Breast epithelium (tissue), 4 donors: ENCODE measurements at places on chromosomes 5 and 9.

- no peak for DNase-seq
Observed at GRCh38 chr5:108629779-108630528, 117.7 kb upstream of the FER start.

GRCh38 chr5:170357955-170358444 lies 31.2 kb downstream of the KCNMB1 start:
- DNase-seq = peak; percentile 79

- DNase-seq = no peak
Observed at GRCh38 chr9:122387536-122387935, 16.7 kb downstream of the PTGS1 start.

GRCh38 chr5:41768692-41769091 lies 101.5 kb downstream of the OXCT1 start:
- no peak for DNase-seq

DNA sequence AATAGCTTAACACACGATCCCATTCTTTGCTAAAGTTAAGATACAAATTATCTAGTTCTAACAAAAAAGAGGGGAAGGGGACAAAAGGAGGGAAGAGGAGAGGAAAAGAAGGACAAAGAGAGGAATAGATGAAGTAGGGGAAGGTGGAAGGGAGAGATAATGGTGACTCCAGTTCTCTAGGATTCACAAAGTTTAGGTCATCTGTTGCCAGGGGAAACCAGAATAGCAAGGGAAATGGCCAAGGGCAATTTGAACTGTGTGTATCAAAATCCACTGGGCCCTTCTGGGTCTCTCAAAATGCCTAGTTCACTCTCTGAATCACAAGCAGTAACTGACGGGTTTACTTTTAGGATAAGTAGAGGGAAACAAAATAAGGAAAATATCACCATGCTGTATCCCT lies 7.6 kb downstream of the SLC24A2 start:
- no peak for DNase-seq

DNA sequence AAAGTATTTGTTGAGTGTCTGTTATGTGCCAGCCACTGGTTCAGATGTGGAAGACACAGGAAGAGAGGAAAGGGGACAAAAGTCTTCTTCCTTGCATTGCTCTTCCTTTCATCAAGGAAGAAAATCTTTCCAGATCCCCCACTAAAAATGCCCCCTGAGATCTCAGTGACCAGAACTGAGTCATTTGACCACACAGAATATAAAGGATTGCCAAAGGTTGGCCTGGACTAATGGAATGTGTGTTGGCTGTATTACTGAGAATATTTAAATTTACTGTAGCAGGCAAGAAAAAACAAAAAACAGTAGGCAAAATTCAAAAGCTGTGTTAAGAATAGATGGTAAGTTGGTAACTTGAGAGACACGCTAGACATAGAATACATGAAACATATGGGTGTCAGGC lies 10.0 kb upstream of the SEPTIN8 start:
- DNase-seq = no peak

DNA sequence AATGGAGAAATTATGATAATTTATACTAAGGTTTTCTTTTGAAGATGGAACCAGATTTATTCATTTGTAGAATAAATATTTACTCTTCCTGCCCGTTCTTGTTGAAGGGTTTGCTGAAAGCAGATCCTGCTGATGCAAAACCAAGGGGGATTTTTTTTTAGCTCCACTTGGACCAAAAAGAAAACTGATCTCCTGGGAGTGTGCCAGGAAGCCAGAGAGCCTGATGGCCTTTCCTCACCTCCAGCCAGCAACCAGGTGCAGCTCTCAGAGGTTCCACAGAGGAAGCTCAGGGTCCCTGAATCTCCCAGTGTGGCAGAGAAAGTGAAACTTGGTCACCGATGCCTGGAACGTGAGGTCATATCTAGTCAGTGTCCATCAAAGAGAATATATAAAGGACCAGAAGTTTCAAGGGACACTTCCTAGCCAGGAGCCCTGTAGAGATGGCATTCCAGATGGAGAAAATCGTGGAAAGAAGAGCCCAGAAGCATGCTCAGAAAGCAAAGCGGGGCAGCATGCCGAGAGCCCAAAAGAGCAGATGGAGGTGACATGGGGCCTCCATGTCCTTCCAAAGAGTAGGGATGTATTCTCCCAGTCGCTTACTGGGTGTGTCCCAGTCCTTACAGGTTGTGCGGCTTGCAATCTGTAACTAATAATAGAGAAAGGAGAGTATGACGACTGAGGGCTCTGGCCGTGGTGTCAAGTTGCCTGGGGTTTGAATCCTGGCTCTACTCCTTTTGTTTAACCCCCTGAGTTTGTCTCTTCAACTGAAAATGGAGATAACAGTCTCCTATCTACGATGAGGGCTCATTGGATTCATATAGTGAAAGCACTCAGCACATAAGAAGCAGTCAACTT lies 12.2 kb downstream of the AFAP1L1 start:
- no peak for DNase-seq

DNA sequence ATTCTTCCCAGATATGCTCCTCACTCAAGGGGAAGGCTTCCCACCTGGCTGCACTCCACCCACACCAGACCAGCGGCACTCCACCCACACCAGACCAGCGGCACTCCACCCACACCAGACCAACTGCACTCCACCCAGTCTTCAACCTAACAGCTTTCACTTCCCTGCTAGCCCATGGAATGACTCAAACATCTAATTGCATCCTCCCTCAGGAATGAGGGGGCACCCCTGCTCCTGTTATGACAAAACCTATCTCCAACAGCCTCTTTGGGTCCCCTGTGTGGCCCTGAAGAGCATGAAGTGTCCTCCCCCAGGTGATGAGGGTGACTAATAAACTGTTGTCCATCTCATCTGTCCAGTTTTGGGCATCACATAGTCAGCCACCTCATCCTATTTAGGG lies 556.6 kb upstream of the TUSC1 start:
- DNase-seq = no peak

- DNase-seq = no peak
Observed at GRCh38 chr9:77475641-77476473, 172.3 kb downstream of the GNA14 start.

DNA sequence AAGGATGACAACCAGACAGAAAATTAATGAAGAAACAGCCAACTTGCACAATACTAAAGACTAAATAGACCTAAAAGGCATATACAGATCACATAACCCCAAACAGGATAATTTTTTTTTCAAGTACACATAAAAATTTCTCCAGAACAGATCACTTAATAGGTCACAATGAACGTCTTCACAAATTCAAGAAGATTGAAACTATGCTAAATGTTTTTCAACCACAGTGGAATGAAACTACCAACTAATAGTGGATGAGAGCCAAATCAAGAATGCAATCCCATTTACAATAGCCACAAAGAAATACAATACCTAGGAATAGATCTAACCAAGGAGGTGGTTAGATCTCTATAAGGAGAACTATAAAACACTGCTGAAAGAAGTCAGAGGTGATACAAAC lies 145.8 kb downstream of the TMEM232 start:
- DNase-seq = no peak

- no peak for DNase-seq
Observed at GRCh38 chr5:54558362-54558761, 40.8 kb downstream of the SNX18 start.

DNA sequence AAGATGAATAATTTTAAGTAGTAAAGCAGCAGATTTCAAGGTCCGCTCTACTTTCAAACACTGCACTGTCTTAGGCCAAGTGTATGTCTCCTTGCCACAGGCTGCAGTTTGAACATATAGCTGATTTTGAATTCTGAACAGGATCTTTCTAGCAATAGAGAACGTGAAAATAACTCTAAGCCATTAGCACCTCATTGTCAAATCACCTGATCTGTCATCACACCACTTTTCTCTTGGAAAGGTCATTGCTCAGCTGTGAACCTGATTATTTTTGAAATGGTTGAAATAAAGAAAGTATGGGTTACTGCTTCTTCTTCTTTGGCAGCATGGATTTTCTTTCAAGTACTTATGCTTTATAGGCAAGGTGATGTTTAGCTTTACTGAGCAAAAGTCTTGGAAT lies 357.0 kb upstream of the RORB start:
- no peak for DNase-seq

- no peak for DNase-seq
Observed at GRCh38 chr5:168076561-168076991, 214.9 kb upstream of the WWC1 start.

- no peak for DNase-seq
Observed at GRCh38 chr5:151081431-151082281, 822 bp upstream of the TNIP1 start.

DNA sequence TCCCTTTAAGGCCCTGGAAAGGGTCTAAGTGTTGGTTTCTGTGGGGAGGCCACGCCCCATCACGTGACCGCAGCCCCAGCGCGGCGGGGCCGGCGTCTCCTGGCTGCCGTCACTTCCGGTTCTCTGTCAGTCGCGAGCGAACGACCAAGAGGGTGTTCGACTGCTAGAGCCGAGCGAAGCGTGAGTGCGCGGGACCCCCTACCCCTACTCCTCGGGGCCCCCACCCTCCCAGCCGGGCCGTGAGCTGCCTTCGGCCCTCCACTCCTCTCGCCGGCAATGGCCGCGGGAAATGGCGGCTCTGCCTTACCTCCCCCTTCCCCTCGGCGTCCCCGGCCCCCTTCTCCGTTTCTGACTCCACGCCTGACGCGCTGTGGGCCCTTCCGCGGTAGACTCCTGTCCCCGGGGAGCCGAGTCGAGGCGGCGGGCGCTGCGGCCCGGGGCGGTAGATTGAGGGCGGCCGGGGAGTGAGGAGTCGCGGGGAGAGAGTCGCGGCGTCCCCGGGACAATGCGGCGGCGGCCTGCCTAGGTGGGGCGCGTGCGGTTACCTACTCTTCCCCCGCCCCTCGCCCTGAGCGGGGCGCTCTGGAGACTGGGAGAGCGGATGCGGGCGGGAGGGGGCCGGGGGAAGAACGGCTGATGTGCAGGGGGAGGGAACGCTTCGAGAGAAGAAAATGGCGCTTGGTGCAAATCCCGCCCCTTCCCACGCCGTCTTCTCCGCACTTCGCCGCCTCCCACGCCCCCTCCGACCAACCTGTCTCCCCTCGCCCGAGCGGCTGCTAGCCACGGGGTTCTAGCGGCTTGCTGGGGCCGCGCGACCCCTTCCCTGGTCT lies at the start of gene SUB1:
TSS of gene SUB1 (plus strand) at position 112 of the 830 bp plus-strand sequence. CDS start 2,956 bp downstream, outside the sequence.
- peak; percentile 90 for DNase-seq

DNA sequence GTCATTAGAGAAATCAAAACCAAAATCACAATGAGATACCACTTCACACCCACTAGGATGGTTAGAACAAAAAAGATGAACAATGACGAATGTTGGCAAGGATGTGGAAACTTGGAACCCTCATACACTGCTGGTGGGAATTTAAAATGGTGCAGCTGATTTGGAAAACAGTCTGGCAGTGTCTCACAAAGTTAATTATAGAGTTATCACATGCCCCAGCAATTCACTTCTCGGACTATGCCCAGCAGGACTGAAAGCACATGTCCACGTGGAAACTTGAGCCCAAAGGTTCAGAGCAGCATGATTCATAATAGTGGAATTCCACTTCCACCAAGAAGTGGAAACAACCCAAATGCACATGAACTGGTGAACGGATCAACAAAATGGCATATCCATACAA lies 85.0 kb upstream of the HRH2 start:
- DNase-seq = no peak

- DNase-seq = no peak
Observed at GRCh38 chr9:91655658-91656057, 232.0 kb upstream of the NFIL3 start.

DNA sequence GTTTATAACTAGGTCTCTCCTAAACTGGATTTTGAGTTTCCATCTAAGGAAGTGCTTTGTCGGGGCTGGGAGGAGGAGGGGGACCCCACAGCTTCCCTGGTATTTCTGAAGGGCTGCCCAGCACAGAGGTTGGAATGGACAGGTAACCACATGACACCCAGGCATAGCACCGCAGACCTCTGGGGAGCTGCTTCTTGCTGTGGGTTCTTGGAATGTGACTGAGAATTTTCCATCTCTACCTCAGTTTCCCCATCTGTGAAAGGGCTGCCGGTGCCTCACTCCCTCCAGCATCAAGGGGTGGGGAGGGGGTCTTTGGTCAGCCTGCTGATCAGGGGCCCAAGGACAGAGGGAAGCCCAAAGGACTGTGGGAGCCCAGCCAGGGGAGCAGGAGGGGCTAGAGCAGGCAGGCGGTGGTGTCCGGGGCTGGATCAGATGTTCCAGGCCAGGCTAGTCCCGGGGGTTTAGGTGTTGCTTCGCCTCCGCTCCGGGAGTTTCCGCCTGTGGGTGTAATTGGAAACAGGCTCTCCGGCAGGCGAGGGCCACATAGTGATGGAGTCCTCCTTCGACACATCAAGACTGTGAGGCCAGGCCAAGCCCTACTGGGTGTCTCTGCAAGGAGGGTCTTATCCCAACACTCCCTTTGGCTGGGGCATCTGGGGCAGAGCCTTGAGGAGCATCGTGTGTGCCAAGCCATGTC lies 3.3 kb downstream of the OLFML2A start:
- peak; percentile 65 for DNase-seq

DNA sequence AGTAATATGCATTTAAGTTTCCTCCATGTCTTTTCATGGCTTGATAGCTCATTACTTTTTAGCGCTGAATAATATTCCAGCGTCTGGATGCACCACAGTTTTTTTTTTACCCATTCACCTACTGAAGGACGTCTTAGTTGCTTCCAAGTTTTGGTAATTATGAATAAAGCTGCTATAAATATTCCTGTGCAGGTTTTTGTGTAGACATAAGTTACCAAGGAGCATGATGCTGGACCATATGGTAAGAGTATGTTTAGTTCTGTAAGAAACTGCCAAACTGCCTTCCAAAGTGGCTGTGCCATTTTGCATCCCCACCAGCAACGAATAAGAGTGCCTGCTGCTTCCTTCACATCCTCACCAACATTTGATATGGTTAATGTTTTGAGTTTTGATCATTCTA lies 195.6 kb downstream of the PIK3R1 start:
- no peak for DNase-seq

GRCh38 chr9:123615381-123615780 lies 259.4 kb downstream of the CRB2 start:
- DNase-seq = no peak

DNA sequence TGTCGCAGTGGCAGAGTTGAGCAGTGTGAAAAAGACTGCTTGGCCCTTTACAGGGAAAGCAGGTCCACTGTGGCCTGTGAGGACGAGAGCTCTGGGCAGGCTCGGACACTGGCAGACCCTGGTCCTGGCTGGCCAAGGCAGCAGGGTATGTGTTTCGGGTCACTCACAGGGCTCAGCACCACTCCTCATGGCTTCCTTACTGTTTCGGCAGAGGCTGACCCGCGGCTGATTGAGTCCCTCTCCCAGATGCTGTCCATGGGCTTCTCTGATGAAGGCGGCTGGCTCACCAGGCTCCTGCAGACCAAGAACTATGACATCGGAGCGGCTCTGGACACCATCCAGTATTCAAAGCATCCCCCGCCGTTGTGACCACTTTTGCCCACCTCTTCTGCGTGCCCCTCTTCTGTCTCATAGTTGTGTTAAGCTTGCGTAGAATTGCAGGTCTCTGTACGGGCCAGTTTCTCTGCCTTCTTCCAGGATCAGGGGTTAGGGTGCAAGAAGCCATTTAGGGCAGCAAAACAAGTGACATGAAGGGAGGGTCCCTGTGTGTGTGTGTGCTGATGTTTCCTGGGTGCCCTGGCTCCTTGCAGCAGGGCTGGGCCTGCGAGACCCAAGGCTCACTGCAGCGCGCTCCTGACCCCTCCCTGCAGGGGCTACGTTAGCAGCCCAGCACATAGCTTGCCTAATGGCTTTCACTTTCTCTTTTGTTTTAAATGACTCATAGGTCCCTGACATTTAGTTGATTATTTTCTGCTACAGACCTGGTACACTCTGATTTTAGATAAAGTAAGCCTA lies 15.7 kb downstream of the SQSTM1 start:
- DNase-seq = no peak

- no peak for DNase-seq
Observed at GRCh38 chr5:16855898-16856297, 80.2 kb downstream of the MYO10 start.
